ENCODE measurements at places on chromosomes 2 and 18.
A peak's percentile ranks its signal among the peaks of the same experiment; 100 is the strongest.

GRCh38 chr18:60668583-60668982 lies 296.0 kb upstream of the MC4R start:
- no peak for DNase-seq

GRCh38 chr2:7744827-7745226 lies 827.6 kb downstream of the RNF144A start:
- no peak for DNase-seq

DNA sequence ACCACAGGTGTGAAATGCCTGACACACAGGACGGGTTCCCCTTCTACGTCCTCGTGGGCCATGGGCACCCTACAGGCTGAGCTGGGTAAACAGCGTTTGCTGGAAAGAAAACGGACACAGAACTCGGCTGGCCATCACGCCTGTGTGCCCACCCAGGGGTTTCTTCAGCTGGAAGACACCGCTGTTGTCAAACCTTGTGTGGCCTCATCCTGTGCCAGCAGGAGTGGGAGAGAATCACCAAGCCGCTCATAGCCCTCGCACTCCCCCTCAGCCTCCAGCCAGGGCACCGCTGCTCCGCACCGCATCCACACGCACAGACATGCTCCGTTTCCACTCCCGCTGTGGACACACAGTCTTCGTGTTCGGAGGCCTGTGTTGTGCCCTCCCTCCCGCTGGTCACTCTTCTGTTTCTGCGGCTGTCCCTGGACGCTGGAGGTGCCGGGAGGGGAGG lies 161.4 kb downstream of the PXDN start:
- DNase-seq = no peak

GRCh38 chr18:59787998-59788790 lies 91.0 kb upstream of the CCBE1 start:
- peak; percentile 76 for DNase-seq

GRCh38 chr2:229578052-229578846 lies 136.1 kb downstream of the DNER start:
- DNase-seq = no peak

DNA sequence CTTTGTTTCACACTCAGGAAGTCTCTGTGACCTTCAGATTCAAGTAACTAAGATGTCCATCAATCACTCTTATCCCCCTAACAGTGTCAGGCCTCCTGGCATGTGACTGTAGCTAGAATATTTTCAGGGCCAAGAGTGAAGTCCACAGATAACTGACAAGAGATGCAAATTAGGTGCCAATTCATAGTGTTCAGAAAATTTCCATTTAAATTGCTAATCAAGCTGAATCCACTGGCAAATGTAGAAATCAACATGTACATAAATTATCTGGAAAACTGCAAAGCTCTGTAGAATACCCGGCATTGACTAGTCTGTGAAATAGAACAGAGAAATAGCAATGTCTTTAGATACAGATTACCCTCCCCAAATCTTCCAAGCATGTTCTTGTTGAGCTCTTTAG lies 38.6 kb upstream of the ARL4C start:
- DNase-seq = no peak

DNA sequence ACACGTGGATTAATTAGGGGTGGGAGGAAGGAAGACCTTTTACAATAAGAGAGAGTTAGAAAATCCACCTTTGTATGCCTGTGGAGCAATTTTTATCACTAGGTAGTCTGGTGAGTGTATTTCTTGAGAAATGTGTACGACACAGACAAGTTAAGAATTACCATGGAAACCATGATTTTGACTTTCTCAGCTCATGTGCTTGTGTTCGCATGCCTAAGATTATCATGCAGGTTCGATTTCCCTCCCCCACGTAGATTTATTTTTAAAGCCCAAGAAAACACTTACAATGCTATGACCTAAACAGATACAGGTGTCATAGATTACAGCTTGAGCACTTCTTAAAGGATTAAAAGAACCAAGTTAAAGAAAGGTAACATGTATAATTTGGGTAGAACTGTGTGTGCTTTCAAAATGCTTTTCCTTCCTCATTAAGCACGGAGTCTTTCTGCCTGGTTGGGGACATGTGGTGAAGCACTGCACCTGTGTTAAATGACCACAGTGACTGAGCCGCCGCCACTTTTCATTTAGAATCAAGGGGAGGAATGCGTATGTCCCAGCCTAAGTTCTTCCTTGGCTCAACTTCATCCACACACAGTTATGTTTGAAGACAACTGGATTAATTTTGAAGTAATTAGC lies 16.6 kb downstream of the SERTAD2 start:
- DNase-seq = no peak

DNA sequence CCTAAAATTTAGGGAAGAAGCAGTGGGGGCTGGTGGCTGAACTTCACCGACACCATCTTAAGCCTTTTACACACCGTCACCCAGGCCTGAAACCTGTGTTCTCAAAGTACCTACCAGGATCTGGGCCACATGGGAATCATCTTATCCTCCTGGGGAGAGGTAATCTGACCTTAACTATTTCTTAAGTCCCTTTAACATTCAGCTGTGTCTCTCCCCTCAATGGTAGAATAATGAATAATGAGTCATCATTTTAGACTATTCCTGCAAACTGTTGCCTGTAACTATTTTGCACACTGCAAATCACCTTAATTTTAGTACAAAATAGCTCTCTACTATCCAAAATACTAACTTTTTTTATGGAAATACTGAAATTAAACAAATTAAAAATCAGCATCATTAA lies 149.4 kb upstream of the KLF7 start:
- no peak for DNase-seq

- peak; percentile 64 for DNase-seq
Measured at GRCh38 chr2:219446101-219446504, 11.5 kb downstream of the SPEG start.

DNA sequence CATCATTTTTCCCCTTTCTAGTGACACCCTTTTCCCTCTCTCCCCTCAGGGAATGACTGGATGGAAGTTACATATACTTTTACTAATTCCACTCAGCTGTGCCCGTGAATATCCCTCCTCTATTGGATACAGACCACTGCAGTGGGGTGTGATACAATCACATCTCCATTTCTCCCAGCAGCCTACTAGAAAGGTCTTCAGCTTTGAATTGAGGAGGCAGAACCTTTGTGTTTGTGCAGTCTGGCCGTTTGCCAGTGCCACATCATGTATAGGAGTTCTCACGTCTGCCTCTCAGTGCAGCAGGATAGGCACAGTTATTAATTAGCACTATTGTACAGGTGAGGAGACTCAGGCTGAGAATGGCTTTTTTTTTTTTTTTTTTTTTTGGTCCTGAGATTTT lies 16.4 kb downstream of the TNFRSF11A start:
- no peak for DNase-seq

All from fibroblast of skin of abdomen (primary cell).